ENCODE measurements at places on chromosomes 4 and X. TPM values are rescaled to one million over a fixed set of nuclear protein-coding genes. Genes with fewer than 3 reads are reported as not detected.

DNA sequence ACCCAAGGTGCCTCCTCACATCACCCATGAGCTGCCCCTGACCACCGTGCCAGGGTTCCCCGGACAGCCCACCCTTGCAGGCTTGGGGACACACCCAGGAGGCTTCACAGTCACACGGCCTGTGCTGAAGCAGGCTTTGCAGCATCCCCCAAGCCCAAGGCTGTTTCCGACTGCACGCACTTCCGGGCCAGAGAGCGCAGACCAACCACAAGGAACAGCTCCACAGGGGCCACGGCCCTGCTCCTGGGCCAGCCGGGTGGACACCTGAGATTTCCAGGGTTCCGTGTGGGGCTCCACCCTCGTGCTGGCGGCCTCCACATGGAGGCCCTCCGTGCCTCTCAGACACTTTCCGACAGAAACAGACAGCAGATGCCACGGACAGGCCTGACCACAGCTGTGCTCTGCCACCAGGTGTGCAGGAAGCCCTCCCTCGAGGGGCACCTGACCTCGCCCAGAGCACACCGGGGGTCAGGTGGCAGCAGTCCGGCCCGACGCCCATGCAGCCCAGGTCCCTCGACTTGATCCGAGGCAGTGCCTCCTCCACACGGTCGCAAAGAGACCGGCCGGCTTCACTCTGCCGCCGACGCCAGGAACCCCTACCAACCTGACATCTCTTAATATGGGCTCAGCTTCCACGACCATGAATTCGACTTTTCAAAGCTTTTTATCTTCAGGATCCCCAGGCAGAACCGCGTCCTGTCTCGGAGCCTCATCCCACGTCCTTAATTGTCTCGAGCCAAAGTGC is 8.0 kb downstream of the CTBP1 start:
- DNase-seq: no peak

- no peak for DNase-seq
Measured at GRCh38 chr4:112348488-112349158, 51.5 kb downstream of the ALPK1 start.

GRCh38 chrX:53678667-53679066 is 7.9 kb downstream of the HUWE1 start:
- DNase-seq: peak; percentile 32

- no peak for DNase-seq
Measured at GRCh38 chrX:35858906-35859305, 60.6 kb upstream of the CFAP47 start.

- no peak for DNase-seq
Measured at GRCh38 chr4:48329976-48330375, 11.4 kb upstream of the SLAIN2 start.

GLRA3 gene
- not detected for polyA plus RNA-seq

GYPA gene
- not detected for polyA plus RNA-seq

GUCY1A1 gene
- polyA plus RNA-seq: not detected

CT45A10 gene
- polyA plus RNA-seq: not detected

CDKL5 gene
- polyA plus RNA-seq: 1.0 TPM

Measured in CD4-positive, alpha-beta memory T cell (primary cell).